ENCODE measurements at places on chromosomes 5 and 9. TPM values are rescaled to one million over a fixed set of nuclear protein-coding genes. Genes with fewer than 3 reads are reported as not detected.
A peak's percentile ranks its signal among the peaks of the same experiment; 100 is the strongest.

ACER2 gene
- total RNA-seq = 0.31 TPM

GRCh38 chr5:172010278-172010677 is 3.8 kb upstream of the FBXW11 start:
- peak; percentile 13 for DNase-seq

- DNase-seq = peak; percentile 16
Observed at GRCh38 chr9:110808599-110808980, 140.0 kb downstream of the MUSK start.

B4GALT7 gene
- 35.6 TPM for total RNA-seq

OCLN gene
- 2.9 TPM for total RNA-seq

- no peak for DNase-seq
Observed at GRCh38 chr5:74122979-74123590, 497.1 kb downstream of the ARHGEF28 start.

GRCh38 chr9:121261755-121262154 is 6.2 kb upstream of the GSN start:
- no peak for DNase-seq

- no peak for DNase-seq
Observed at GRCh38 chr5:14572836-14573235, 8.8 kb upstream of the OTULINL start.

DNA sequence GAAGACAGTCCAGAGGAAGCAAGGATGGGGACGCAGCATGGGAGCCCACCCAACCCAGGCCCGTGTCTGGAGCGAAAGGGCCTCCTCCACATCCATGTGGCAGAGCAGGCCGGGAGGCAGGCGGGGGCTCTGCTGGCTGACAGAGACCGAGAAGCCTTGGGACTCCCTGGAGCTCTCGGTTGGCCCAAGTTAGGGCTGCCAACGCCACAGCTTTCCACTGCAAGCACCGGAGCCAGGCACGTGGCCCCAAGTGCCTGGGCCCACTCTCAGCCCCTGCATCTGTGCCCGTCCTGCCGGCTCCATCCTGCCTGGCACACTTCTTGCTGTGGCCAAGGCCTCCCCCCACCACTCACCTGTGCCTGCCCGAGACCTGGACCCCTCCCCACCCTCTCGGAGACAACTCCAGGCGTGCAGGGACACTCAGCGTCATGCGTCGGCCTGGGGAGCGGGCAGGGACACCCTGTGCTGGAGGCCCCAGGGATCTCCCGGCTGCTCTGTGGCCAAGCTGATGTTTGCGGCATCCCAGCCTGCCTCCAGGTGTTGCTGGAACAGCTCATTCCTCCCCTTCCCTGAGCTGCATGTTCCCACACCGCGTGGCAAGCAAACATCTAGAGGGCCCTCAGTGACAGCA is 31.5 kb downstream of the SLC6A3 start:
- no peak for DNase-seq
